ENCODE measurements at places on chromosomes 1 and 21.

DNA sequence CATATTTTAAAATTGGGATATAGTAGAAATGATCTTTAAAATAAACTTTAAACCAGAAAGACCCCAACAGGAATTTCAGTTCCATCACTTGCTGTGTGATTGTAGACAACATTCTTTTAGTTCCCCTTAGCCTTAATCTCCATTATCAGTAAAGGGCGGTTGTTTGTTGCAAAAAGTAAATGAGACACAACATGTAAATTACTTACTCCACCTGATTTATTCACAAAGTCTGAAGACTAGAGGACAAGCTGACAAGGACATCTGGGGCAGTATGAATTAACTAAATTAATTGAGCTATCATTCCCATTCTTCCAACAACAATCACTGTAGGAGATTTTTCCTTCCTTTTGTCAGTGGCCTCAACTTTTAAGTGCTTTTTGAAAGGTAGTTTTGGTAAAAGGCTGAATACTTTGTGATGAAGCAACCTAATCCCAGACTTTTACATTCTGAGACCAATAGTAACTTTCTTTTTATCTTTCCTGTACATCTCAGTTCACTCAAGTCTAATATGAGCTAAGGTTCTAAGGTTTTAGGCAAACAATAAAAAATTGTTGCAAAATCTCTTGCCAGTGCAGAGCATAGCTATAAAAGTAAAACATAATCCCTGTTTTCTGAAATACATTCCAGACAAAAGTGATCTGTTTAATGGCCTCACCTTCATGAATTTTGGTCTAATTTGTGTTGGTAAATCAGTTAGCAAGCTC, 6.2 kb downstream of the SLC19A2 start:
- DNase-seq: no peak

DNA sequence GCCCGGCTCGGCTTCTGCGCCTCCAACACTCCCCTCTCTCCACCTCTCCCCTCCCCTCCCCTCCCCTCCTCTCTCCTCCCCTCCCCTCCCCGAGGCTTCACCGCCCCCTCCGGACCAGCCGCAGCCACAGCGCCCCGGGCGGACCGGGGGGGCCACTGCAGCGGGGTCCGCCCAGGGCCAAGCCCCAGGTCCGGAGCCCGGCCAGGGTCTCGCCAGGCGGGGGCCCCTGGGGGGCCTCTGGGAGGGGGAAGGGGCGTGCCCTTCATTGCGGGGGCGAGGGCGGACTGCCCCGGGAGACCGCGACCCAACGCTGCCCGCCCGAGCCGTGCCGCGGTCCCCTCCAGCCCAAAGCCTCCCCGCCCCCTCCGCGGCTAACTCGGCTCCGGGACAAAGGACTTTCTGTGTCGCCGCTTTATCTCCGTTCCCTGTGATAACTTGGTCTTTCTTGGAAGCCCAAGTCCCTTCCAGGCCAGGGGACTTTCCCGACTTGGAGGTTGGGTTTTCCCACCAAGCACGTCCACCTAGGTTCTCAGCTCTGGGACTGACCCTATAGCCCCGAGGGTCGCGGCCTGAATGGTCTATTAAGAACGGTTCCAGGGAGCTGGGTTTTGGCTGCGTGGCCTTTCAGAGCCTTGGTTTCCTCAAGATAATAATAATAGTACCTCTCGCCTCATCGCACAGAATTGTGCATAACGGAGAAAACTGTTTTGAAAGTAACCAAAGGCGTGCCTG, at the start of gene UBQLN4:
Gene UBQLN4 (minus strand): TSS at position 31 of the 732 bp plus-strand sequence. CDS start 97 bp downstream, outside the sequence.
- peak; percentile 88 for DNase-seq

DNA sequence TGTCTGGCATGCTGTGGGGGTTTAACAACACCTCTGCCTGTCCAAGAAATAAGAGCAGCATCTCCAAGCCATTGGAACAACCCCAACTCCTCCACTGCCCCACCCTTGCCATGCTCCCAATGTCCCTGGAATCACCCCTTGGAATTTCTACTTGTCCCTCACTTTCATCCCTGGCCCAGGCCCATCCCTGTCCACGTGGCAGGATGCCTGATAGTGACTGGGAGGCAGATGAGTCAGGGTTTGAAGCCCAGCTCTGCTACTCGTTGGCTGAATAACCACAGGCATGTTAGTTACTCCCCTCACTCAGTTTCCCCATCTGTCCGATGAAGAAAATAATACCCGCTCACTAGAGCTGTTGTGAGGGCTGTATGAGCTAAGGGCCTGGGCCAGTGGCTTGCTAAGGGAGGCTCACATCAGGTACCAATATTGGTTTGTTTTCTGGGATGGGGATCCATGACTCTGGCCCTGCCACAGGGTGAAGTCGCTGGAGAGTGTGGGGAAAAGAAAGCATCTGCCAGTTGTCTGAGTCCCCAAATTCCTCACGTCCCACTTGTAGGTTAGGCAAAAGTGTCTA, 99.4 kb upstream of the TLR5 start:
- no peak for DNase-seq

GRCh38 chr1:10965546-10966226, 46.8 kb upstream of the TARDBP start:
- peak; percentile 87 for DNase-seq

- peak; percentile 62 for DNase-seq
Measured at GRCh38 chr1:53197291-53198200, 922 bp downstream of the CPT2 start.

Measured in inflammatory macrophage (primary cell).